Glutamatergic neuron (in vitro differentiated cells): ENCODE measurements at places on chromosomes 2 and 18.
A peak's percentile ranks its signal among the peaks of the same experiment; 100 is the strongest.

DNA sequence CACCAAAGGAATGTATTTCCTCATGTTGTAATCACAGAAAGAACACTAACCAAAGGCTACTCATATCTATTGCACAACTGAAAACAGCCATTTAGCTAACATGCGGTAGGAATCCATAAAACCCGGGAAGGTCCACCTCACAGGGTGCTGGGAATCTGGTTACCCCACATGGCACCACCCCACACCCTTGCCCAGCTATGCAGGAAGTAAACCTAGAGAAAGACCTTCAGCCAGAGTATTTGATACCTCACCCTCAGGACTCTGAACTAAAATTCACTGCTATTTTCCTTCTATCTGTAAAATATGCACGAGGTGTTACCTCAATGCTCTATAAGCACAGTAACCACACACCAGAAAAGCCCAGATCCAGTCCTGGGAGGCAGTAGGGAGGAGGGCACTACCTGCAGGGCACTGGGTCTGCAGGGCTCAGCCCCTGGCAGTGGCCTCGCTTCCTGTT is 45.8 kb downstream of the PTPN2 start:
- DNase-seq: no peak

- peak; percentile 31 for DNase-seq
Measured at GRCh38 chr2:120712180-120712681, 23.4 kb upstream of the GLI2 start.

DNA sequence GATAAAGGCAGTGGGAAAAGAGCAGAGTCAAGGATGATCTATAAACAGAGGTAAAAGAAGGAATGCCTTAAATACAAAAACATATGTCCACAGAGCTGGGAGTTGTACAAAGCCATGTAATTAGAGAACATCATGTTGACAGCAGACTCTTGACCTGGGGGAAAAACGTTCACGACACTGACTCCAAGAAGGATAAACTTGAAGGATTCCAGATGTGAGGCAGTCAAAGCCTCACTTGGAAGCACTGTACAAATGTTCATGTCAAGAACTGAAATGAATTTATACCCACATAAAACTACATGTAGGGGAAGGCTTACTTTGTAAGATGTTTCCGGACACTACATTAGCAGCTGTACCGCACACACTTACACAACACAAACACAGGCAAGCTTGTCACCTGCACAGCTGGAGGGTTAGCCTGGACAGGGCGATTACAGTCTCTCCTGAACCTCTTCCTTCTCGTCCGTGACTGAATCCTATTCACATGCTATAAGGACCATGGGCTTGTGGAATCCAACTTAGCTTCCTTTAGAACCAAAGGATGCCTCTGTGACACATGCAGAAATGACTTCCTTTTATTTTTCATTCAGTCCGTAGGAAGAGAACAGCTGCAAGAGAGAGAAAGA is 88.6 kb downstream of the SH3YL1 start:
- no peak for DNase-seq

GRCh38 chr2:15669375-15669910 is 77.8 kb downstream of the DDX1 start:
- no peak for DNase-seq

GRCh38 chr2:23159746-23160405 is 225.1 kb upstream of the KLHL29 start:
- DNase-seq: no peak

DNA sequence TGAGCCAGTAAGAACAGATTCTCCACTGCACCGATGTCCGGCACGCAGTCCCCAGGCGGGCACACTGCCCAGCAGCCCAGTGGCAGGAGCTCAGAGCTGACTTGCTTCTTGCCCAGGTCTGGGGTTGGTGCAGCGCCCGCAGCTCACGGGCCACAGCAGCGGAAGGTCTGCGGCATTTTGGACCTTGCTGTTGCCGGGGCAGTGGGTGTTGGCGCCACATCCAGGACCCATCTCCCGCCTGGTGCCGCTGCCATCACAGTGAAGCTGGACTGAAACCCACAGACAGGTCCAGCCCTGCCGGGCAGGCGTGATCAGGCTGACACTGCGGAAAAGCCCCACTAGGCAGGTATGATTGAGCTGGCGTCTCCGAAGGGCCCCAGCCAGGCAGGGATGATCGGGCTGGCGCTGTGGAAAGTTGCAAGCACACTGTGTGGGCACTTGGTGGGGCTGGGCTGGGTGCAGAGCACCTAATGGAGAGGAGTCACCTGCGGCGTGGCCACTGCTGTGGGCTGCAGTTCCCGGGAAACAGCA is 75.5 kb downstream of the SLC66A2 start:
- DNase-seq: no peak

DNA sequence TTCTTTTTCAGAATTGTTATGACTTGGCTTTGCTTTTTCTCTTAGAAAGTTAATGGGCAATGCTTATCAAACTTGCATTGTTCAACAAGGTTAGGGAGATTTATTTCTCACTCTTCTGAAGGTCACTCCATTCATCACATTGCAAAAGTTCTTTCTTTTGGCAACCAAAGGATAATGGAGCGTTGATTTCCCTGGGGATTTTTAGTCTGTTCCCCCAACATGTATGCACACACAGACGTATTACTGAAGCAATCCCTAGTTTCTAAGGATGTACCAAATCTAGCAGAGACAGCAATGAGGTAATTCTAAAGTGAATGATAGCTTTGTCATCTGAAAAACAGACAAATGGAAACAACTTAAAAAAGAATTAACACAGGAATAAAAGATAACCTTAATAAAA is 349.1 kb downstream of the NYAP2 start:
- no peak for DNase-seq

DNA sequence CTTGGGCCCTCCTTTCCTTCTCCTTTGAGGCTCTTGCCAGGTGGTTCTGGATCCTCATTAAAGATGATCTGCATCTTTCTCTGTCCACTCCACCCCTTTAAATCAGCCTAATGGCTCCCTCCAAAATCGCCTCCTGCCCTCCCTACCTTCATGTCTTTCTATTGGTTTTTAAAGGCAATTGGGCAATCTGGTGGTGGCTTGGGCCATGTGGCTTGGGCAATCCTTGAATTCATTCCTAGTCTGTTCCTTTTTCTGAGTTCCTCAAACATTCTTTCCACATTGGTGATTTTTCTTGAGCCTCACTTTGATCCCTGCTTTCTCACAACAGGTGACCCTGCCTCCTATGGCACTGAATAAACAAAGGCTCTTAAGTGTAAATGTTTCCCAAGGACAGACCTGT is 266.2 kb upstream of the REV1 start:
- no peak for DNase-seq

- peak; percentile 76 for DNase-seq
Measured at GRCh38 chr18:7568426-7568825, 1.3 kb downstream of the PTPRM start.

DNA sequence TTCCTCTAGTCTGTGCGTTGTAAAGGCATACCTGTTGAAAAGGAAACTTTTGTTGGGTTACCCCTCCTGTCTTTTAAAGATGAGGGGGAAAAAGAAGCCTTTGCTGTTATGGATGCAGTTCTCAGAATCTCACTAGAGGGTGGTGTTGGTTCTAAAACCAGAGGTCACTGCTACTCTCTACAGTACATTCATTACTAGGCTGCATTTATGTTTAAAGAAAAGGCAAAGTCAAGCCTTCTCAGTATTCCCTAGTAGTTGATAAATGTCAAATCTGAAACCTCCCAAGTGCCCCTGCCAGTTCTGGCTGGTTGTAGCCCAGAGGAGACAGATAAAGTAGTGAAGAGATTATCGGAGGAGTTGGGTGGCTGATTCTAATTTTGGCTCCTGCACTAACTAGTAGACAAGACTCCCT is 1.4 kb upstream of the PLCL1 start:
- no peak for DNase-seq

DNA sequence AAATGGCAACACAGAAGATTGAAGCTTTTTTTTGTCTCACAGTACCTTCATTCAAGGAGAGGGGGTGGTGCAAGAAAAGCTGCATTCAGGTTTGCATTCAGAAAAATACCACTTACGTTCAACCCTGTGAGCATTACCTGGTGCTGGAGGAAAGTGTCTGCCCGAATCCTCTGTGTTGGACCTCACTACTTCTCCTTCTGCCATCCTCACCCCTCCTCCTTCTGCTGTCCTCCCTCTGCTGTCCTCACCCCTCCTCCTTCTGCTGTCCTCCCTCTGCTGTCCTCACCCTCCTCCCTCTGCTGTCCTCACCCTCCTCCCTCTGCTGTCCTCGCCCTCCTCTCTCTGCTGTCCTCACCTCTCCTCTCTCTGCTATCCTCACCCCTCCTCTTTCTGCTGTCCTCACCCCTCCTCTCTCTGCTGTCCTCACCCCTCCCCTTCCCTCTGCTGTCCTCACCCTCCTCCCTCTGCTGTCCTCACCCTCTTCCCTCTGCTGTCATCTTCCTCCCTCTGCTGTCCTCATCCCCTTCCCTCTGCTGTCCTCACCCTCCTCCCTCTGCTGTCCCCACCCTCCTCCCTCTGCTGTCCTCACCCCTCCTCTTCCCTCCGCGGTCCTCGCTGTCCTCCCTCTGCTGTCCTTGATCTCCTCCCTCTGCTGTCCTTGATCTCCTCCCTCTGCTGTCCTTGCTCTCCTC is 11.3 kb downstream of the GAD1 start:
- no peak for DNase-seq

- no peak for DNase-seq
Measured at GRCh38 chr2:168076731-168077130, 170.7 kb downstream of the STK39 start.

GRCh38 chr18:57569133-57569532 is 17.4 kb downstream of the FECH start:
- DNase-seq: no peak

- no peak for DNase-seq
Measured at GRCh38 chr18:55001394-55002024, 42.2 kb upstream of the CCDC68 start.

- DNase-seq: no peak
Measured at GRCh38 chr2:208036357-208036756, 11.0 kb upstream of the PLEKHM3 start.

DNA sequence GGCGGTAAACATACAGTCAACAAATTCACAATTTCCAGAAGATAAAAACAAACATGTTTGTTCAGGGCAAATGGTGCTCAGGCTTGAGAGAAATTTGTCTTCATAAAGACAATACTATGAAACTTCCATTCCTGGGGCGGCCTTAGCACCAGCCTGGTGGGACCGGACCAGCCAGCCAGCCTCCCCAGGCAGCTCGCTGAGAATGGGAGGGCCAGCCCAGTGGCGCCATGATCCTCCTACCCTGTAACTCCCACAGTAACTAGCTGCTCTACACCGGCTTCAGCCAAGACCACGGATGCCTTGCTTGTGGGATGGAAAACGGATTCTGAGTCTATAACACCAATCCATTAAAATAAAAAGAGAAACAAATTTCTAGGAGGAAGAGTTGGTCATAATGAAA is 24.2 kb upstream of the FHOD3 start:
- DNase-seq: no peak

DNA sequence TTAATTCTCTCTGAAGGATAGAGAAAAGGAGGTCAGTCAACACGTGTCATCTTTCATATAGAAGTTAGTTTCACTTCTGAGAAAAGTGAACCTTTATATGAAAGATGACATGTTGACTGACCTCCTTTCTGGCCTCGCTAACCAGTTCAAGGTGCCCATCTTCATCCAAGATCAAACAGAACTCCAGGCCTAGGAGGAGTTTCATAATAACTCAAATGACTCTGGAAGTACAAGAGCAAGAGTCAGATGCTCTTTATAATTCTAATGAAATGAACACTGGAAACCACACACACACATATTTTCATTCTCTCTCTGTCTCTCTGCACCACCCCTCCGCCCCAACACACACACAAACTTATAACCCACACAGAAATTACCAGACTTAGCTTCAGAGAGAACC is 16.3 kb downstream of the ANKRD44 start:
- no peak for DNase-seq
